ENCODE measurements at places on chromosomes 12 and 14.

DNA sequence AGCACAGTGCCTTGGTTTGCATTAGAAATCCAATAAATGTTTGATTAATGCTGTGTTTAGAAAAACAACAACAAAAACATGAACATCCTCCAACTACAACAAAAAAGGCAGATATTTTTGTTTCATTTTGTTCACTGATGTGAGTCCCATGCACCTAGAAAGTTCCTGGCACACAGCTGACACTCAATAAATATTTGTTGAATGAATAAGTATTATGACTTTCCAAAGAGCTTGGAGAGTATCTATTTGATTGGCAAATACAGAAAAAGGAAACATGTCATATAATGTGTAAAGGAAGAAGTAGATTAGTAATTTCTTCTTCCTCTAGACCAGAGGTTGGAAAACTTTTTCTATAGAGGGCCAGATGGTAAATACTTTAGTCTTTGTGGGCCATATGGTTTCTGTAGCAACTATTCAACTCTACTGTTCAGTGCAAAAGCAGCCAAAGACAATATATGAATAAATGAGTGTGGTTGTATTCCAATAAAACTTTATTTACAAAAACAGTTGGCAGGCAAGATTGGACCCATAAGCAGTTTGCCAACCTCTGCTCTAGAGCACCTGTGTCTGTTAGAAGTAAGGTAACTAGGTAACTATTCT lies 312.3 kb upstream of the DIO2 start:
- no peak for DNase-seq

DNA sequence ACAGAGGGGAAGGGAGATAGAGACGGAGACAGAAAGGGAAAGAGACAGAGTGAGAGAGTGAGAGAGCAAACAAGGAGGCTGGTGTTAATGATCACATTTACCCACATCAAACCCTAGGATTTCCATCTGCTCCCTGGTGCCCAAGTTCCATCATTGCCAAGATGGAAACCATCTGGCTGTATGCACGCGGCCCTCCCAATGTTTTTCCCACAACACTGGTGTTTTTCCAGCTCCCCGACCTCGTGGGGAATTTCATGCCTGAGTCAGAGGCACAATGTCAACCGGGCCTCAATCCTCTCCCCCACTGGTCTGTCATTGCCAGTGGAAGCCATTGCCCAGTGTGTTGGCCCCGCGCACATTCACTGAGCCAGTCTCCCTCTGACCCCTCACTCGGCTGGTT lies 19.9 kb upstream of the BDKRB2 start:
- no peak for DNase-seq

GRCh38 chr12:26791301-26791791 lies 41.6 kb downstream of the ITPR2 start:
- DNase-seq: no peak

GRCh38 chr14:71105177-71105576 lies 197.9 kb downstream of the PCNX1 start:
- no peak for DNase-seq

DNA sequence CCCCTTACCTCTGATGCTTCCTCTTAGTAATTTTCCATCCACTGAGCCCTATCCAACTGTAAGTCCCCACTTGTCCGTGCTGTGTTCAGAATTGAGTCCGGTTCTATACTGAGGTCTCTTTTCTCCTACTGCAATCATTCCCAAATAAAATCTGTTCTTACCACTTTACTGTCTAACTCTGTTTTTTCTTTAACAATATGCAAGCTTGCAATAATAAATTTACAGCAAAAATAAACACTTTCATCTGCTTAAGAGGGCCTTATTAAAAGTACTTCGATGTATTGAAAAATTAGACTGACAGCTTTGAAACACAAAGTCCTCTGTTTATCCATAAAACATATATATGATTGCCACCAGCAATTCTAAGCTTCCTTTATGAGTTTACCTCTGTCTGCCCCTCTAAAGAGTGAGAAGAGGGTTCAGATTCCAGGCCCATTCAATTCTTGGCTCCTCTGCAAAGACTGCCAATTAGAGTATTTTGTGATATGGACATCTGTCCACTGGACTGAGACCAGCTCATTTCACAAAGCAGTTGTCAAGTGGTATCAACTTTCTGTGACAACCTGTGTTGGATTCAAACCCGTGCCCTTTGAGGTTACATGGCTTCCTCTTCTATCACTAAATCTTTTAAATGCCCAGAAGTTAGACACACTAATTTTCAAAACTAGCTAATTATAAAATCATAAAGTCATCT lies 39.9 kb upstream of the G2E3 start:
- DNase-seq: no peak

- DNase-seq: no peak
Observed at GRCh38 chr12:49892732-49893317, 10.9 kb downstream of the FAIM2 start.

- DNase-seq: peak; percentile 68
Observed at GRCh38 chr12:53211476-53212381, 4.7 kb upstream of the ITGB7 start.

GRCh38 chr14:28661171-28661772 lies 105.3 kb upstream of the FOXG1 start:
- no peak for DNase-seq

DNA sequence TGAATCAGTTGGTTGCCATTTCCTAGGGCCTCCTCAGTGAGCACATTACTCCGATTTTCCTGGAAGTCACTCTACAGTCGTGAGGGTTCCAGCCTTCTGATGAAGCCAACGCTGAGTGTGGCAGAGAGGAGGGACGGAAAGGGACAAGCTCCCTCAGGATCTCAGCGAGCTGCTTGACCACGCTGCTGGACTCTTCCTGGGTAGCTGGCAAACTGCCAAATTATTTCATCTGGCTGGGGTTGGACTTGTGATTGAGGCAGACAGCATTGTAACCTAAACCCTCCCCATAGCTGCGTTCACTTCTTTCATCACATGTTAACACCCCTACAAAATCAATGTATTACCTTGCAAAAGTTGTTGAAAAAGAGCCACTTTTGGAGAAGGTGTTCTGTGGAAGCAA lies 69.6 kb upstream of the CHST11 start:
- DNase-seq: no peak

DNA sequence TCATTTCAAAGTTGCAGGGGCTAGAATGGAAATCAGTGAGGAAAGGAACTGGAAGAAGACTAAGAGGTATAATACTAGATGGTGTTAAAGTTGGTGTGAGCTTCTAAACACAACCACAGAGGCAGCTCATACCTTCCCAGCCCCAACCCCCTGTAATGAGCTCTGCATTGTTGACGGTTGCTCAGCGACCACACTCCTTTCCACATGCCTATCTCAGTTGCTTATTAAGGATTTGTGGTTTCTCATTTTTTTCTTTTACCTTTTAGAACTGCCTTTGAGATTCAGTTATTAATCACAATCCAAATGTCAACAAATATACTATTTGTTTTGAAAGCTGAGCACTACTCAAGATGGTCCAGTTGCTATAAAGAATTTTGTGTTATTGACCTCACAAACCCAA lies 62.1 kb upstream of the KIF21A start:
- DNase-seq: no peak

GRCh38 chr12:128976120-128976738 lies 123.0 kb downstream of the GLT1D1 start:
- DNase-seq: peak; percentile 67

GRCh38 chr12:108642269-108642870 lies 8.7 kb upstream of the SELPLG start:
- DNase-seq: peak; percentile 53

DNA sequence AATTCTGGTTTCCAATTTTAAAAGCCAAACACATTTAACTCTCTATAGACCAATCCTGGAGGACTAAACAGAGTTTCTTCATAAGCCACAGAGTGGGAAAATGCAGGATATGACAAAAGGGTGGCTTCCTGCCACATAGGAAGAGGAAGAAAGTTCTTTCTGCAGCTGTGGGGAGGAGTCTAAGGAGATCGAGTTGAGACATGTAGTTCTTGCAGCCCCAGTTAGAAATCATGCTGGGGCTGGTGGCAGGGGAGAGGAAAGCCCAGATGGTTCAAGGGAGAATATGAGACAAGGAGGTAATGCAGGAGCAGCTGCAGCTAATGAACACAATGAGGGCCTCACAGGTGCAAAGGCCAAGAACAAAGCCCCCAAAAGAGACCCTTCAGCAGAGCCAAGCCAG lies 85.0 kb upstream of the ARID2 start:
- DNase-seq: no peak

- no peak for DNase-seq
Observed at GRCh38 chr12:120737557-120738251, 12.1 kb downstream of the ACADS start.

GRCh38 chr12:101097829-101098580 lies 112.0 kb downstream of the SLC5A8 start:
- no peak for DNase-seq

- no peak for DNase-seq
Observed at GRCh38 chr12:46919666-46920400, 94.0 kb upstream of the SLC38A4 start.

DNA sequence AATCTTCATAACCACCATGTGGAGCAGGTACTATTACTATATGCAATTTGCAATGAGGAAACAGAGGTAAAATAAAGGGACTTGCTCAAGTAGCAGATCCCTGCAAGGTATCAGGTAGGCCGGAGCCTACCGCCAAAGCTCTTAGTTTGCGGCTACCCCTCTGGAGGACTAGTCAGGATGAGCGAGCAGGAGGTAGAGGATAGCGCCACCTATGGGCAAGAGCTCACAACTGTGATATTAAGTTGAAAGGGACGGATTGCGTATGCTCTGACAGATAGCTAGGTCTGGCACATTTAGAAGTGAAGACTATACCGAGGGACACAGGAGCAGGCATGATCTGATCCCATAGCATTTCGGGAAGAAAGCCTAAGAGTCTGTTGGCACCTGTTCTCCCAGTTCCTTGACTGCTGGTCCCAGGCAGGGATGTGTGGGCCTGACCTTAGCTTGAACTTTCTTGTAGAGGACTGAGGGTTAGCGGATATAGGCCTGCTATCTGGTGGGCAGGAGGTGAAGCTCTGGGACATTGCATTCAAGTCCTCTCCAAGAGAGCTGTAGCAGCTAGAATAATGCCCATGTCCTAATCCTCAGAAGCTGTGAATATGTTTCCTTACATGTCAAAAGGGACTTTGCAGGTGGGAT lies 48.0 kb downstream of the SLC17A8 start:
- DNase-seq: peak; percentile 66

- no peak for DNase-seq
Observed at GRCh38 chr12:68844318-68844745, 36.4 kb downstream of the MDM2 start.

DNA sequence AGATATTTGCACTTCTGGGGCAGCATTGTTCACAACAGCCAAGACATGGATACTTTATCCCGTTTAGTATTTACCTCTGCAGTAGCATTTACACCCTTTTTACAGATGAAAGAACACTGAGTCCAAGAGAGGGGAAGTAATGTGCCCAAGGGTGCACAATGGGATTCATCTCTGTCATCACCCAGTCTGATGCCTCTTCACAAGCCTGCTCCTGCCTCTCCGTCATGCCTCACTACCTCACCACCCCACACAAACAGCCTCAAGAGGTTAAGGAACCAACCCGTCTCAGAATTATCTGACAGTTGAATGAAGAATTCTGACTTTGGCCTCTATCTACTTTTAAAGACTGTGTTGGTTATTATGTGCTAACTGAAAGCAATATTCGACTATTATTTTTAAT lies 368.4 kb downstream of the ATP23 start:
- no peak for DNase-seq

DNA sequence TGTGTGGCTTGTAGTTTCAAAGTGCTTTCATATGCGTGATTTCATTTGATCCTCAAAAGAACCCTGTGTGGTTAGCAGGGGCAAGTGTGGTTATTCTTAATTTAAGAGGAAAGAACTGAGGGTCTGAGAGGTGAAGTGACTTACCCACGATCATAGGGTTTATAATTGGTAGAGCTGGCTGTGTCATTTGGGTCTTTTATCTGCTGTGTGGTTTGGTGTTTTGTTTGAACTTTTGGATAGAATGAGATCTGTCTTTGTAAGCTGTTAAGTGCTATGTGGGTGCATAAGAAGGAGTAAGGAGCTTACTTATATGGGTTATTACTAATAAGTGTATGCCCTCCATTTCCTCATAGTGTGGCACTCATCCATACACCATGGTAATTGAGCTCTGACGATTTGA lies 190.0 kb downstream of the CACNA1C start:
- DNase-seq: no peak

DNA sequence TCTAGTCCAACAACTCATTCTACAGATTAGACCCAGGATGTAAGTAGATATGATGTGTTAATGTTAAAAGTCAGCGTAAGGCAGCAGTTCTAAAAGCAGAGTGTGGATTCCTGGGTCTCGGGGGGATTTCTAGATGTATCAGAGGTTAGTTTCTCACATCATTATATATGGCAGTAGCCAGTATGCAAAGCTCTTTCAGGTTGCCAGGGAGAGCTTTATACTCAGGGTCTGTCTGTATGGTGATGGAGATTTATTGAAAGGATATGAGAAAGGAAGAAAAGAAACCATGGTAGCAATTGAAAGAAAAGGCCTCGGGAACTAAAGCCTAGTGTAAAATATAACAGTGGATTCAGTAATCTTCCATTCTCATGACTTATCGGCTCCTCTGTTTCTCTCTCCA lies 26.2 kb upstream of the PAWR start:
- DNase-seq: no peak

GRCh38 chr12:46404225-46404631 lies 31.7 kb upstream of the SLC38A2 start:
- no peak for DNase-seq

DNA sequence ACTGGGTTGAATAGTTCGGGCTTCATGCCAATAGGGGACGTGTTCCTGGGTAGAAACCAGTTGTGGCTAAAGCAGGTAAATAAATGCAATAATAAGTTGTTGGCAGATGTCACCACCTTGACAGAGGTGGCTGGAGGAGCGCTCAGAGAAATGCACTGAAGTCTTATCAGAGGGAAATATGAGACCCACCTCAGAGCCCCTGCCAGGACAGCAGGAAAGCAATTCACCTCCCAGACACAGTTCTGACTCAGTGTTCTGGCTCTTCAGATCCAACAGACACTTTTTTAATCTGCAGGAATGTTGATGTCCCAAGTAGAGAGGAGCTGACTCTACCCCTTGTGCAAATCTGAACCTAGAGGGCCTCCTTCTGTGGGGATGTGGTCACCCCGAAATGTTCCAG lies 687.1 kb upstream of the FBXO33 start:
- no peak for DNase-seq

DNA sequence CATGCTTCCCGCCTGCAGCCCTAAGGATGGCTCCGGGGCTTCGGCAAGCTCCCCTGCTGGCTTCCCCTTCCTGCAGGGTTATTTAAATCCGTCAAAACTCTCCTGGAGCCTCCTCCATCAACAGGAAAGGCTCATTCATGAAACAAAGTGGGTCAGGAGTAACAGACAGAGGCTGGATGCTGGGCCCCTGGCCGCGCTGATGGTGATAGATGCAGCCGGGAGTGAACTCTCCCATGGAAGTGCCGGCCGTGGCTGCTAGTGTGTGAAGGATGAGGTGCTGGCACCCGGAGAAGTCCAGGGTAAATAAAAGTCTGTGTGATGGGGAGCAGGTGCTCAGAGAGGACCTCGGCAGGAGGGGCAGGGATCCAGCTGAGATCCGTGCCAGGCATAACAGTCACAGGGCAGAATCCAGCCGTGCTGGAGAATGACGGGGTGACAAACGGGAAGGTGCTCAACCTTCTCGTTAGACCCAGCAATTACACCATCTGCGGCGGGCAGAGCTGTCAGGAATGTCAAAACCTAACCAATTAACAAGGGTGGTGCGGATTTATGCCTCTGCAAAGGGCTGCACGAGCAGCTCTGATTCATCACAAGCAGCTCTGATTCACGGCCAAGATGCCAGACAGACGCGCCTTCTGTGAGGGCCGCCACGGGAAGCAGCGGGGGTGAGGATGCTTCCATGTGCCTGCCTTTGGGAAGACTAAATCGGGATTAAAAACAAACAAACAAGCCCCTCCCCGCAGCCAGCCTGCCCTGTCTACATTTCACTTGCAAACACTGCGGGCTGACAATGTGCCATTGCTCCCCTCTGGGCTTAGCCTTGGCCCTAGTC lies 55.6 kb downstream of the SYNE3 start:
- peak; percentile 48 for DNase-seq

Measured in D341Med (cell line).